ENCODE measurements at places on chromosomes 7 and 10. TPM values are rescaled to one million over a fixed set of nuclear protein-coding genes. Genes with fewer than 3 reads are reported as not detected.

DNA sequence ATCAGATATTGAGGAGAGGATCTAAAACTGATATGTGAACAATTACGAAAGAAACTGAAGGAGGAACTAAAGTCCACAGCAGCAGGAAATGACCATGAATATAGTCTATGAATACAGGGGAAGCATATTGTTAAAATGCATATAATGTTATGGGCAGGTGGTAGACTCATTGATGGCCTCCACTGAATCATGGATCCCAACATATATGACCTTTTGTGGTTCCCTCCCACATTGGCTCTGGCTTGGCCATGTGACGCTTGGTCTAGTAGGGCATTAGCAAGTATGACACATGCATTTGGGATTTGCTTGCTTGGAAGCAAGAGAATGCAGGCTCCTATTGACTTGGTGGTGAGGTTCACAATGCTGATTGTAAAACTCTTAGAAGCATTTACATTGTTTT is 55.2 kb upstream of the RAB18 start:
- DNase-seq: no peak

The ENO4 gene
- total RNA-seq: 2.6 TPM

GRCh38 chr7:146423446-146423845 is 306.8 kb downstream of the CNTNAP2 start:
- DNase-seq: no peak

The H2BK1 gene
- not detected for total RNA-seq

Measured in mesothelial cell of epicardium (in vitro differentiated cells).